A673 (cell line): ENCODE measurements at places on chromosomes 1 and 21.

DNA sequence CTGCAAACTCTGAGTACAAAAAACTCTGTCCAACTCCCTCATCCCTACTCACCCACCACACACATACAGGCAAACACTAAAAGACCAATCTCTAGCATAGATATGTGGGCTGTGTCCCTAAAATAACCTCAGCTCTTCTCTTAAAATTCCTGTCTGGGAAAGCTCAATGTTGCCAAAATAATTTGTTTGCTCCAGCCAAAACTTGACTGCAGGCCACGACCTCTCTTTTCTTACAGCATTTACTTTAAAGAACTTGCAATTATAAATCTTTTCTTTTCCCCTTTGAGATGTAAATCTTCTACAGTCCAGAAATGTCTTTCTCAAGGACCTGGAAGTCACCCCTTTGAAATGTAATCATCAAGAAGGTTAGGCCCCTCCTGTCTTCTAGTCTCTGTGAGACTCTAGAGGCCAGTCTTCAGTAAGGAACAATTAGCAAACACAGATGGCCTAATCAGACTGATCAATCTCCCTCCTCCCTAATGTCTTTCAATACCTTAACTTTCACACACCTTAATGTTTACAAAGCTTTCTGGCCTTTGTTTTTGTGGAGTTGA lies 483.6 kb upstream of the RGS18 start:
- no peak for DNase-seq

DNA sequence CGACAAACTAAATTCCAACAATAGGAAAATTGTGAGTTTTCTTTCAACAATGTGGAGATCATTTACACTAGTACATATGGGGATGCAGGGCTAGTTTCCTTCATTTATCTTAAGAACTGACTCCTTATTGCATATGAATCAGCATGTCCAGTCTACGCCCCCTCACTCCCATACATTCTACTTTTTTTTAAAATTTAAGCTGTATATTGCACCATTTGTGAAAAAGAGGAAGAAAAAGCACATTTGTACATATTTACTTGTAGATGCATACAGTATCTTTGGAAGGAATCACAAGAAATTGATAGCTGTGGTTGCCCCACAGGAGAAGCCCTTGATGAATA lies 15.9 kb downstream of the VPS26C start:
- DNase-seq = no peak

DNA sequence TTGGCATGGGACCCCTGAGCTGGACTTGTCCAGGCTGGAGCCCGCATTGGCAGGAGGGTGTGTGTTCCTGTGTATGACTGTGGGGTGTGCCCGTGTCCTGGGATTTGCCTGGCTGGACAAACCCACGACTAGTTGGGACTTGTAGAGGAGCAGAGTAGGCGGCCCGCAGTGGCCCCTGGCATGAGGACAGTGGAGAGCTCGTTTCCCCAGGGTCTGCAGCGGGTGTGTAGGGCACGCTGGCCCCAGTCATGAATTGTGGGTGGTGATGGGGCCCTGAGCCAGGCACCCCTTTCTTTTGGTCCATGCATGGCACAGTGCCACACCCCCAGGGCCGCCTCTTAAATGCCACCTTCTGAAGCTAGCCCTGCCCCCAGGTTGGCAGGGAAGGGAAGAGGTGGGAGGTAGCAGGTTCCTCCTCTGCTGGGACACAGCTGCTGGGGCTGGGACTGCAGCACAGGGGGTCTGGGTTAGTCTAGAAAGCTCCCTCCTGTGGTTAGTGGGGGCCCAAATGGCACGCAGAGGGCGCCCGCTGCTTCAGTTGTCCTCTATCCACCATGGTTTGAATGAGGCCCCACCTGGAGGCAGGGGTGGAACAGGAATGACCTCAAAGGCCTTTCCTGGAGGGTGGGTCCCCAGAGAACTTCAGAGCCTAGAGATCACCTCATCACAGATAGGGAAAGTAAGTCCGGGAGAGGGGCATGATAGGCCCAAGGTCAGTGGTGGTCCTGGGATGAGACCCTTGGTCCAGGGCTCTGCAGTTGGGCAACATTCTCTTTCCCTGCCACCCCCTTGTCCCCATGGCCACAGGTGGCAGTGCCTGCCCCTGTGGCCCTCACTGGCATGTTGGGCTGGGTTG lies 4.1 kb downstream of the CROCC start:
- DNase-seq = no peak

DNA sequence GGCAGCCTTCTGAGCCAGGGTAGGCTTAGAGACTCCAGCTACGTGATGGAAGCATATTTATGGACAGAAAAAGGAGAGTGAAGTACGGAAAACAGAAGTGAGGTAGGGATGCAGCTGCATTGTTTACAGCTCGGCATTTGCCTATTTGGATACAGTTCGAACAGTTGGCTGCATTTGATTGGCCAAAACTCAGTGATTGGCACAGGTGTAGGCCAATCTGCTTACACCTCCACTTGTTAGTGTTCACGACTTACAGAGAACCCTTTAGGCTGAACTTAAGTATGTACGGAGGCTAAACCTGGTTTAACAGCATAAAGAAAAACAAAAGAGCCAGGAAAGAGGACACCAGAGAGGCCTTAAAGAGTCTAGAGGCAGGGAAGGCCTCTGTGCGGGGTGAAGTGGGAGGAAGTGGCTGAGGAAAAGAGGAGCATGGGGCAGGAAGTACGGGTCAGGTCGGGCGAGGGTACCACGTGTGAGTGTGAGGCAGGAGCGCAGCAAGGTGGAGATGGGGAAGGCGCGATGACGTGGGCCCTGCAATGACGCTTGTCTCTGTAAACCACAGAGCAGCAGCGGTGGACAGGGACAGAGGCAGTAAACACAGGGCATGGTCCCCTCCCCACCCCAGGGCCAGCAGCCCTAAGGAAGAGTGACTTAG lies 32.0 kb downstream of the RSPH1 start:
- DNase-seq = peak; percentile 83

DNA sequence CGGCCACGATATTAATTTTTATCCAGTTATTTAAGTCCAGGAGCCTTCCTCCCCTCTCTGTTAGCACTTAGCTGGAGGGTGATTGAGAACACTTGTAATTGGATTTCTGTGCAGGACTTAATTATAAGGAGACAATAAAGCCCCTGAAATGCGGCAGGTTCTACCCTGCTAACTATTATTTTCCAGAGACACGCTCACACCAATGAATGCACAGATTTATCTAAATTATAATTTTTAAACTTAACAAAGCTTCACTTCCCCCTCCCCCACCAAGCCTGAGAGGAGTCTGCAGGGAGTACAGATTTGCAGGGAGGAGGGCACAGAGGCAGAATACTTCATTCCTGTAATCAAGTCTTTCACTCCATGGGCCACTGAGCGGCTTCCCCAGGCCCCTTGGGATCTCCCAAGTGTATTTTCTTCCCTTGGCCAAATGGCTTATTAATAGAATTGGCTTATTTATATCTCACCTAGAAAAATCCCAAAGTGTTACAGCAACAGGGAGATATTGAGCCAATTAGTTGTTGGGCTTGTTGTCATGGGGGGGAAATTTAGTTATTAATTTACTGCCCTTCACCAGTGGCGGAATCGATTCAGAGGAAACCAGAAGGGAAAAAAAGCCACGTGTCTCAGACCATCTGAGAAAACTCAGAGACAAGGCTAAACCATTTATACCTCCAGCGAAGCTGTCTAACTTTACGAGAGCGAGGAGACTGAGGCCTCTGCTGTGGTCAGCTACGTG lies 99.0 kb upstream of the CD34 start:
- DNase-seq = no peak
